ENCODE measurements at places on chromosomes 5 and 9.

GRCh38 chr5:129899454-129899853, 4.8 kb upstream of the CHSY3 start:
- no peak for DNase-seq

DNA sequence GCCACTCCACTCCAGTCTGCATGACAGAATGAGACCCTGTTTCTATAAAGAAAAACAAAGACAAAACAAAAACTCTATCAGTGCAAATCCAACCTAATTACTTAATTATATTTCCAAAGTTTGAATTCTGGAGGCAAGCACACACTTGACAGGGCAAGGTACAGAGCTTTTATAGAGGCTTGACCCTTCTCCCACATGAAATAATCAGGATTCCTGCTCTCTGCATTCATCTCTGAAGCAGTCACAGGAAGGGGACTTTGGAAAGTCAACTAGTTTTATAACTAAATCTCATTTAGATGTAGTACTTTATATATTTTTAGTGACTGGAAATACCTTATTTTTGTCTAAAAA, 91.9 kb upstream of the CHD1 start:
- no peak for DNase-seq

DNA sequence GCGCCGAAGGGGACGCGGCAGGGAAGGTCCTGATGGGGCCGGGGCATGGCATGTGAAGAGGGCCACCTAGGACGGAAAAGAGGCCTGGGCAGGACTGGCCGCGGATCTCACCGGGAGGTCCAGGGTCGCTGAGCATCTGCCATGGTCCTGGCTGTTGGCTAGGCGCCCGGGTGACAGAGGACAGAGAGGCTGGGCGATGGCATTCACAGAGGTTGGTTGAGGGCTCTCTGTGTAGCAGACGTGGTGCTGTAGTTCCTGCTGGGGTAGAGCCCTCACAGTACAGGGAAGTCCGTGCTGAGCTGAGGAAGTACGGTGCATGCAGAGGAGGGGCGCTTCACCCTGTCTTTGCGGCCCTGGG, 427 bp downstream of the PCYOX1L start:
- DNase-seq, result no peak

DNA sequence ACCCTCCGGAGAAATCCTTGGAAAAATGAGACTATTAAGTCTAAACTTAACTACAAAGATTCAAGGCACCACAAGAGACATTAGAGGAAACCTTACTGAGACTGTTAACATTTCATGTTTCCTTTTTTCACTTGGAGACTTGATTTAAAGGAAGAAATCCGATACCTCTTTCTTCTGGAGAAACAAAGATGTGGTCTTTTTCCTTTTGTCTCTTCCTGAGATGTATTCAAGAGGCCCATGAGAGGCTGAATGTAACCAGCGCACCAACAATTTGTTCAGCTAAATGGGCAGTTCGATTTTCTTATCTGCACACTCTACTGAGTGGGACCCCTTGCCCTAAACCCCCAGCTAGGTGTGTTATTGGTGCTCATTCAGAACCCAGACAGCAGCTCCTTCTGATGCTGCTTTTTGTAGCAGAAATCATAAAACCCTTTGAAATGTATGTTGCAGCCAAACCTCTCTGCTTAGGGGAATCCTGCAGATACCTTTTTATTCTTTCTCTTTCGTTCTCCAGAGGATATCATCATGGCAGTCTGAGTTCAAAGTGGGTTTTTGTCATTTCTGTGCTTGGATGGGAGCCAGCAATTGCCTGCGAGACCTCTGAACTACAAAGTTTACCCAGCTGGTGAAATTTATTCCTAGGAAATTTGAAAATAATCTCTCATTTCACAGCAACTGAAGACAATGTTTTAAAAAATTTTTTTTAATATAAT, 41.9 kb upstream of the ACTBL2 start:
- no peak for DNase-seq

GRCh38 chr9:90458485-90458884, 184.1 kb downstream of the DIRAS2 start:
- no peak for DNase-seq

GRCh38 chr9:125241863-125242739, 958 bp upstream of the HSPA5 start:
- no peak for DNase-seq

DNA sequence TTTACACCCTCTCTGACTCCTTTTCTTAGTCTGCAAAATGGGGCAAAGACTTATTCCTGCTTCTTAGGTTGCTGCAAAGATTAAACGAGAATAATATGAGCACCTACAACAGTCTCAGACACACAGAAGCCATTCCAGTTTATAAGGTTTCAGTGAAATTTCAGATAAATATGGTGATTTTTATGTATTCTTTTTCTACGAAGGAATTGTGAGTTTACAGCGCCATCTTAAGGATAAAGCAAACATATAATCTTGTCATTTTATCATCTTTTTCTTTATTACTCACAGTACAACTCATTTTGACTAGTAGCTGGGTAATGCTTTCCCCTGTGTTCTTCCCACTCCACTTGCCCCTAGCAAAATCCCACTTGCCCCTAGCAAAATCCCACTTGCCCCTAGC, 29.2 kb upstream of the SMC5 start:
- no peak for DNase-seq

DNA sequence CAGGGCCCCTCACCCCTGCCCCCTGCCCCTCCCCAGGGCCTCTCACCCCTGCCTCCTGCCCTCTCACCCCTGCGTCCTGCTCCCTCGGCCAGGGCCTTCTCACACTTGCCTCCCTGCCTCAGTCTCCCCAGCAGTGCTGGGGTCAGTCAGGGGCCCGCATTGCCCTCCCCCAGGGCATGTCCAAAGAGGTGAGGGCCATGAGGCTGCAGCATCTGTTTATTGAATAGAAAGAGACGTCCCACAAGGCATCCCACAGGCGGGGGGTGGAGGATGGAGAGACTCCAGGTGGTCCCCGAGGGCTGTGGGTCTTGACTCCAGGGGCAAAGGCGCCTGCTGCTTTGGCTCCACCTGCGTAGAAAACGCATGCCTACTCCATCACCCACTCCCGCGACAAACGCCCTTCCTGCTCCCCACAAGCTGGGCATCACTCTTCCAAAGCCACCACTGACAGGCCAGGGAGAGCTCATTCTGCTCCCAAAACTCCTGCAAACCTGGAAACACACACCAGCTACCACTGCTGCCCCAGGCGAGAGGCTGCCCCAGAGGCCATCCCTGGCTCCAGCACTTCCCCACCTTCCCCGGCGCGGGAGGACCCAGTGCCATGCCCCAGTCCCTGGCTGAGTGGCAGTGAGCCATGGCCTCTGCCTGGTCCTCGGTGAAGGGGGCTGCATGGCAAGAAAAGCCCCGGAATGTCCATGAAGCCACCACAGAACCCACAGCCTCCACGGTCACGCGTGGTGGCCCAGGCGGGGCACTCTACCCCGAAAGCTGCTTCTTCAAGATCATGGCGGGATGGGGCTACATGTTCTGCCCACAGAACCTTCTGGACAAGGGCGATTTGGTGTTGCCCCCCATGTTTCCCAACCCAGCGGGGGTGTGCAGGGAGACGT, 1.6 kb upstream of the LCN8 start:
- DNase-seq, result no peak

DNA sequence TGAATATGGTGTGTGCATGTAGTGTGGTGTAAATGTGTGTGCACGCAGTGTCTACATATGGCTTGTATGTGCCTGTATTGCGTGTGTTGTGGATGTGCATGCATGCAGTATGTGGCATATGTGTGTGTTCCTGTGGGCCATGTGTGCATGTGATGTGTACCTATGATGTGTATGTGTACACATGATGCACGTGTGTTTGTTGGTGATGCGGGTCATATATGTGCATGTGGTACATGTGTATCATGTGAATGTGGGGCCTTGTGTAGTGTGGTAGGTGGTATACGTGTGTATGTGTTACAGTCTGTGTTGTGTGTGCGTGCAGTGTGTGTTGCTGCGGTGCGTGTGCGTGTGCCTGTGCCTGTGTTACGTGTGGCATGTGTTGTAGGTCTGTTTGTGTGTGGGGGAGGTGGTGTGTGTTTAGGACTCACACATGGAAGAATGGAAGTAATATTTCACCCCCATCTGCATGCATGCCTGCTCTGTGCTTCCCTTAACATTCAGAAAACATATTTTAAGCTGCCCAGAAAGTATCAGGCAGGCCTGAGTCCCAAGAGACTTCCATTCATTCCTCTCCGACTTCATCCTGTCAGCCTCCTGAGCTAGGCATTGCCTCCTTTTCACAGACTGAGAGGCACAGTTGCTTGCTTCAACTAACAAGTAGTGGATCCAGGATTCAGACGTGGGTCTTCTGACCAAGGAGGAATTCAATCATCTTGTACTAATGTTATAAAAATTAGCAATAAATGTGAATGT, 55.4 kb upstream of the RUFY1 start:
- no peak for DNase-seq

DNA sequence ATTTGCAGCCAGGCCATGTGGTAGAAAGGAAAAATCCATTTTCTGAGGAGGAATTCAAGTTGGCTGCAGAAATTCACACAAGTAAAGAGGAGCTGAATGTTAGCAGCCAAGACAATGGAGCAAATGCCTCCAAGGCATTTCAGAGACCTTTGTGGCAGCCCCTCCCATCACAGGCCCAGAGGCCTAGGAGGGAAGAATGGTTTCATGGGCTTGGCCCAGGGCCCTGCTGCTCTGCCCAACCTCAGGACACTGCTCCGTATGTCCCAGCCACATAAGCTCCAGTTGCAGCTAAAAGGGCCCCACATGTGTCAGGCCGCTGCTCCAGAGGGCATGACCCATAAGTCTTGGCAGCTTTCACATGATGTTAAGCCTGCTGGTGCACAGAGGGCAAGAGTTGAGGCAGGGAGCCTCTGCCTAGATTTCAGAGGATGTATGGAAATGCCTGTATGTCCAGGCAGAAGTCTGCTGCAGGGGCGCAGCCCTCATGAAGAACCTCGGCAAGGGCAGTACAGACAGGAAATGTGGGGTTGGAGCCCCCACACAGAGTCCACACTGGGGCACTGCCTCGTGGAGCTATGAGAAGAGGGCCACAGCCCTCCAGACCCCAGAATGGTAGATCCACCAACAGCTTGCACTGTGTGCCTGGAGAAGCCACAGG, 144.2 kb upstream of the EPB41L4A start:
- DNase-seq, result no peak

- no peak for DNase-seq
Observed at GRCh38 chr5:131488463-131488862, 146.6 kb downstream of the RAPGEF6 start.

- no peak for DNase-seq
Observed at GRCh38 chr5:115898656-115899055, 56.9 kb downstream of the AP3S1 start.
